ENCODE measurements at places on chromosomes 6 and 20. TPM values are rescaled to one million over a fixed set of nuclear protein-coding genes. Genes with fewer than 3 reads are reported as not detected.
A peak's percentile ranks its signal among the peaks of the same experiment; 100 is the strongest.

- no peak for DNase-seq
These were observed 215.3 kb upstream of the KCNQ5 start for GRCh38 chr6:72406517-72406916.

Gene C6orf141
- total RNA-seq, result 12.3 TPM

GRCh38 chr6:139369568-139370282 lies 4.7 kb downstream of the CITED2 start:
- peak; percentile 9 for DNase-seq

Gene RIPOR2
- 0.94 TPM for total RNA-seq

Gene MDFI
- total RNA-seq, result 22.6 TPM

DNA sequence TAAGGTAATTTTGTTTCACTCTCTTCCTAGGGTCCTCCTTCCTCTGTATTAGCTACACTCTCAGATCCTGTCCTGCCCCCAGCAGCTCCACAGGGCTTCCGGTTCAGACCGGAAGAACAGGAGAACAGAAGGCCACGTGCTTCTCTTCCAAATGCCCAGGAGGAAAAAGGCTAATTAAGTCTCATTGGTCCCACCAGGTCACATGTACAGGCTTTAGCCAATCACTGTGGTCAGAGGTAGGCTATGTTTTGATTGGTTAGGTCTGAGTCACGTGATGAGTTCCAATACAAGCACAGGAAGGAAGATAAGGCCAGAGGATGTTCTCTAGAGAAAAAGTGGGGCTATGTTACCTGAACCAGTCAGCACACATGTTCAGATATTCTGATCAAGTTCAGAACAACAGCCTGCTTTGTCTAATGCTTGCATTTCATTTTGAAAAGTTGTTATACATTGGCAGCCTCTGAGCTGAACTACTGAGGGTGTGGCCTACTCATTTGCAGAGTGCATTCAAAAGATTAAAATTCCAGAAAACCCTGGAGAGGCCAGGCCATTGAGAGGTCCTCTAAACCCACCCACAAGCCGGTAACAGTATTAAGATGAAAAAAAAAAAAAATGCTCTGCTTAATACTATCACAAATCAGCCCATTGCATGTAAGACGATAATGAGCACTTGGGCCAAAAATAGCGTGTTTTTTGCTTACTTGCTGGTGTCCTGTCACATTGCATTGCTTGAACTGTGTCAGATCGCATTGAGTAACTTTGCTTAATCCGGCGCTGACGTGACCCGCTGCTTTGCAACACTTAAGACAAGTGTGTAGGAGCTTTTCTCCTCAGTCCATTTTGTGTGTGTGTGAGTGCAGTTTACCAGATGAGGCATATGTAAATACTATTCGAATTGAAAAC lies 170.3 kb downstream of the TSHZ2 start:
- DNase-seq, result no peak

DNA sequence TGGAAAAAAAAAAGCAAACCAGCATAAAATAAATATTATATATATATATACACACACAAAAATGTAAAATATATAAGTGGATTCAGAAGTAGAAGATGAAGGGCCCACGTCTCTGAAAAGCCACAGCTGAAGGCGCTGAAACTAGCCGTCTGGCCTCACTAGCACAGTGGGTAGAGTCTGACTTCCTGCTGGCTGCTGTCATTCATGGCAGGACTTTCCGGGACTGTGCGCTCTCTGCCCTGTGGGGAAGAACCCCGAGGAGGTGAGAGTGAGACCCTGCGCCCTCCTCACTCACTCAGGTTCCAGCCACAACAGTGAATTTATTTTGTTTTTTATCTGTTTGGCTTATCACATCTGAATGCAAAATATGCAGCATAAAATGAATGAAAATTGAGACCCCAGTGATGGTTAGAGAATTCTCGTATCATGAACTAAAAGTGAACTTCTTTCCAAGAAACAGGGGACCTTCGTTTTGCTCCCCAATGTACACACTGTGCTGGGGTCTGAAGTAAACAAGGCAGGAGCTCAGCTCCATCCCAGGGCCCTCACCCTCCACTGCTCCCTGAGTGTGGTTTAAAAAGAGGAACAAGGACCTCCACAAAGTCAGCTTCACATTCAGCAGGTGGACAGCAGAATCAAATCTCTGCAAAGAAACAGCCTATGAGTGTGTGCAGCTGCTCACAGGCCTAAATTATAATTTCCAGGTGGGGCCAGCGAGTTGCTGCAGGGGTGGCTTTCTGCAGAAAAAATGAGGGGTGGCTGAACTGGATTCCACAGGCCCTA lies 1.3 kb upstream of the RAMACL start:
- DNase-seq, result no peak

- DNase-seq, result no peak
These were observed 115.4 kb downstream of the SCAF8 start for GRCh38 chr6:154848580-154848979.

GRCh38 chr20:58139849-58140786 lies 88.3 kb downstream of the ANKRD60 start:
- DNase-seq, result no peak

Gene PTPRT
- total RNA-seq, result not detected

- DNase-seq, result no peak
These were observed 88.0 kb upstream of the MANEA start for GRCh38 chr6:95489185-95489863.

DNA sequence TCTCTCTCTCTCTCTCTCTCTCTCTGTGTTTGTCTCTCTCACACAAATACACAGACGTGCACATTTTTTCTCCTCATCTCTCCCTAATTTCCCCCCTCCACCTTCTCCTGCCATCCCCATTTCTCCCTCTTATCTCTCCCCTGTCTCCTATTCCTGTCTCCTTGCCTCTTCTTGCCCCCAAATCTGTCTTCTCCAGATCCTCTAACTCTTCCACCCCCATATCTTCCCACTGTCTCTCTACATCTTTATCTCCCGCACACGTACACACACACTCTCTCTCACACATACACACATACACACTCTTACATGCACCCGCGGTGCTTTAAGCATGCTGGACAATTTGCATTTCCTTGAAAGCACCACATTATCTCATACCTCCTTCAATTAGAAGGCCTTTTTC lies 15.9 kb downstream of the KIZ start:
- DNase-seq, result no peak

DNA sequence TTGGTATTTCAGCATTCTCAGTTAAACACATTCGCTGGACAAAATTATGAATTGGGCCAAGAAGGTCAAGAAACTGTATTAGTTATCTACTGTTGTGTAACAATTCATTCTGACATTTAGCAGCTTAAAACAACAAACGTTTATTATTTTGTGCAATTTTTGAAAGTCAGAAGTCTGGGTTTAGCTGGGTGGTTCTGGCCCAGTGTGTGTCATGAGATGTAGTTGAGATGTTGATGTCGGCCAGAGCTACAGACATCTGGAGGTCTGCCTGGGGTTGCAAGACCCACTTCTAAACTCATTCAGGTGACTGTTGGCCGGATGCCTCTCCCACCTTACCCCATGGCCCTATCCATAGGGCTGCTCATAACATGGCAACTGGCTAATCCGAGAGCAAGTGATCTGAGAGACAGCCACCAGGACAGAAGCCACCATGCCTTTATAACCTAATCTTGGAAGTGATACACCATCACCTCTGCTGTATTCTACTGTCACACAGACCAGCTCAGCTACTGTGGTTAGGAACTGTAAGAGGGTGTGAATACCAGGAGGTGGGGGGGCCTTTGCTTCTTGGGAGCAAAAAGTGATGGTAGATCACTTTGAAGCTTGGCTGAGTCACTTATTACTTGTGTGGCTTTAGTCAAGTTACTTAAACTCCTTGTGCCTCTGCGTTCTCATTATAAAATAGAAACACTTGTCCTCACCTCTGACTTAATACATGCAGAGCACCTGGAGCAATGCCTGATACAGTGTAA lies 217.0 kb upstream of the MYLIP start:
- no peak for DNase-seq
